Right renal cortex interstitium (tissue), 3 donors: ENCODE measurements at places on chromosomes 5 and 9.

GRCh38 chr5:132480546-132480892 lies 10.1 kb downstream of the IRF1 start:
- no peak for DNase-seq

DNA sequence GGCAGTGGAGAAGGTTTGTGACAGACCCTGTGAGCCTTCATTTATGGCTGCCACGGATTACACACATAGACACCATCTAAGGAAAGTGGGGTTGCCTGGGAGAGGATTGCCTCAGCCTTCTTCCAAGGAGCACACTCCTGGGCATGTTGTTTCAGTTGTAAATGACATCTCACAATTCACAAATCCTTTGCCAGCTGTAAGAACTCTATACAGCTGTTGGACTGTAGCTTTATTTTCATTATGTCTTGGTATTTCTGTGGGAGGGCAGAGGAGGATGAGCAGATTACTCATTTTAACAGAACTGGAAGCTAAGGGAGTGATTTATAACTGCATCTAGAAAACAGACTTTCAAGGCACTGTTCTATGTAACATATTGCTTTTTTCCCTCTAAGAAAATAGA lies 25.6 kb downstream of the MELK start:
- peak; percentile 23 for DNase-seq

- DNase-seq: no peak
Observed at GRCh38 chr9:34403554-34404380, 27.1 kb upstream of the MYORG start.

DNA sequence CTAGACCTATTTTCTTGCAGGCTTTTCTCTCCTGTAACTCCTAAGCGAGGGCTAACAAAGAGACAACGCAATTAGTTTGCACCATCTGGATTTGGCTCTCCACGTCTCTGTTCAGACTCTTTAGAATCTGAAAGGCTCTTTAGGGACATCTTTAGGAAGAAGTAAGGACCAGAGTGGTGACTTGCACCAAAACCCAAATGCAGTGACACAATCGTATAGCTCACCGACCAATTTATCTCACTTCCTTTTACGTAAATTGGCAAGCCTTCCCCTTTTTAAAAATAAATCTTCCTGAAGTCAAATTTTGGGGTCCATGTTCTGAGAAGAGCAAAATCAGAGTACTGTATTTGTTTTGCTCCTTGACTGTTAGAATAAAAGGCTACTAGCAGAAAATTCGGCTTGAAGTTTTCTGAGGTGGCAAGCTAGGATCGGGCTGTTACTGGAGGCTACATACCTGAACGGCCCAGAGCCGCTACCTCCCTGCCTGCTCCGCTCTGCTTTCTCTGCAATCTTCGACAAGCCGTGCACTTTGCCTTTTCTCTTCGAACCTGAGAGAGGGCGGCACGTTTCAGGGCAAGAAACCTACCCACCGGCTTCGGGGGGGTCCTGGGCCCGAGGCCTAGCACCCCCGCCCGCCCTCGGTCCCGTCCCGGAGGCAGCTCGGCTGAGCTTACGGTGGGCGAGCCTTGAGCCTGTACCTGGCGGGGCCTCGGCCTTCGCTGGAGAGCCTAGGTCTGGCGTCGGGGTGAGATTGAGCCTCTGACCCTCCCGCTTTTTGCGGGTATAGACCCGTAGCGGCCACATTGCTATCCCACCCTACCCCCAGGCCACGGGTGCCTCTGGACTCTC lies 537 bp downstream of the MEIKIN start:
- no peak for DNase-seq

DNA sequence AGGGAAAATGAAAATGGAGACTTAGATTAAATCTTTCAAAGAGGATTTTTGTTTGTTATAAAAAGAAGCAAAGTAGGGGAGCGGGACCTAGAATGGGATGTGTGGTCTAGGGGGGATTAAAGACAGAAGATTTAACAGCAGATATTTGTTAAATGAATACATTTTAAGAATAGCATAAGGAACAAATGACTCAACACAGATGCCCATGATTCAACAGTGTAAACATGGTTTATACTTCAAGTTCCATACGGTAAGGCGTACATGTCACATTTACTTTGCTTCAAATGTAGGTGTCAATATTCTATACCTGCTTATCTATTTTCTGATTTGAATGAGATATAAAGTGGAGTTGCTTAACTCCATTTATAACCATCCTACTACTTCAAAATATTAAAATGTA lies 1.5 kb downstream of the TICAM2 start:
- no peak for DNase-seq

- no peak for DNase-seq
Observed at GRCh38 chr5:176491101-176491502, 42.9 kb downstream of the FAF2 start.

DNA sequence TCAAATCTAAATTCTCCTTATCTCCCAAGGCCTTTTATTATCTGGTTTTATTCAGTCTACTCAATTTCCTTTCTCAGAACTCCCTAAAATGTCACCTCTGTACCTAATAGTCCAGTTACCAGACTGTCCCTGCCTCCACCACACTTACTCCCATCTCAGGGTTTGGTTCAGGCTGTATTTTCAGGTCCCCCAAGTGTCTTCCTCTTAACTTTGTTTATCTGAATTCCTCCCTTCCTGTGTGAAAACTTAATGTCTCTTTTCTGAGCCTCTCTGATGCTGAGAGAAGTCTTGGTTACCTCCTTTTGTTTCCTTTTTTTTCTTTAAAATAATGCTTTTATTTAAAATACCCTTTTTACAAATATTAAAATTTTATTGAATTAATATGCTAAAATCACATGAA lies 133.4 kb downstream of the PAM start:
- DNase-seq: no peak
